ENCODE measurements at places on chromosomes 12 and 14.

GRCh38 chr14:104794631-104794992, 936 bp downstream of the AKT1 start:
- DNase-seq, result no peak

- no peak for DNase-seq
These were observed 31.8 kb upstream of the RCOR1 start for GRCh38 chr14:102560458-102561261.

- no peak for DNase-seq
These were observed 359.3 kb downstream of the ADGRD1 start for GRCh38 chr12:131312793-131313545.

GRCh38 chr12:81274637-81275529, 197.0 kb downstream of the ACSS3 start:
- no peak for DNase-seq

GRCh38 chr14:102605029-102605428, 12.6 kb downstream of the RCOR1 start:
- DNase-seq, result no peak

GRCh38 chr12:95321516-95322246, 104.1 kb downstream of the VEZT start:
- DNase-seq, result no peak

- no peak for DNase-seq
These were observed 21.5 kb upstream of the PTPRQ start for GRCh38 chr12:80422550-80422949.

DNA sequence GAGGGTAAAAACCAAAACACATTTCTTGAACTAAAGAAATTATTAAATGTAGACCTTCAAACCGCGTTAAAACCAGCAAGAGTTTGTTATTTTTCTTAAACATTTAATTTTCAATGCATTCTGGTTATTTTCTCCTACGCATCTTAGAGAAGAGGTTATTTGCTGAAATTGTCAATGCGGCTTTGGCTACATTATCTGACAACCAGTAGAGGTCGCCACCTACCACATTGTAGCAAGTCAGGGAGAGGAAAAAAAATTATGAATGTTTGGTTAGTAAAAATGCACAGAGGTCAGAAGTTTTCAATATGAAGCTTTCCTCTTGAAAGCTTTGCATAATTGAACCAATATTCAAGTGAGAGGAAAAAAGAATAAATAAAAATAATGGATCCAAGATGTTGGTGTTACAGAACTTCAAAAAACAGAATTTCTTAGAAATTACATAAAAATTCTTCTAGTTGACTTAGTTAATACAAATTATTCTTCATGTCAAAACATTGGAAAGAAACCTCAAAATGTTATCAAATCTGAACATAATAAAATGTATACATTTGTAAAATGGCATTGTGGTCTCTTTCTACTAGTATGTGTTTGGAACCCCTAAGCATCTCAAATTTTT, 159.4 kb upstream of the TMTC2 start:
- no peak for DNase-seq

GRCh38 chr14:42947991-42948390, 1341.3 kb downstream of the LRFN5 start:
- no peak for DNase-seq

GRCh38 chr12:20599757-20600156, 95.4 kb upstream of the SLCO1C1 start:
- DNase-seq, result no peak

- no peak for DNase-seq
These were observed 23.6 kb downstream of the IRF2BPL start for GRCh38 chr14:77004711-77005460.

GRCh38 chr12:122235741-122236140, 9.9 kb upstream of the DIABLO start:
- DNase-seq, result no peak

GRCh38 chr14:73745571-73746519, 31.7 kb upstream of the PNMA1 start:
- DNase-seq, result no peak

GRCh38 chr12:46219877-46220655, 48.8 kb downstream of the SLC38A1 start:
- DNase-seq, result peak; percentile 71

GRCh38 chr14:92590176-92590575, 76.6 kb downstream of the RIN3 start:
- DNase-seq, result no peak

- DNase-seq, result no peak
These were observed 126.9 kb upstream of the RAP1B start for GRCh38 chr12:68483592-68484383.

- DNase-seq, result no peak
These were observed 123.1 kb downstream of the PIWIL1 start for GRCh38 chr12:130460611-130461446.

DNA sequence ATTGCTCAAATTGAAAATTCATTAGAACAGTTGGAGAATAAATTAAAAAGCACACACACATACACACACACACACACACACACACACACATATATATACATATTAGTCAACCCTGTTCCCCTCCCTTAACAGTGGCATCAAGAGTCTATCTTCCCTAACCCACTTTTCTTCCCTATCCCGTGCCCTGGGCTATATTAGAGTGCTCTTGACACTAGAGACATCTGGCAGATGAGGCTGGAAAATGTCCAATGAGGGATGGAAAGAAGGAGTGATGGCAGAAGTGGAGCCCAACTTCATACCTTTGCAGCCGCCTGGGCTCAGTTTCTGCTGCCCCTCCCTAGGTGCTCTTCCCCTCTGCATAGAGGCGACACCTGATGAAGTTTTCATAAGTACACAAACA, 172.4 kb upstream of the NUDT4 start:
- DNase-seq, result no peak

GRCh38 chr12:44582521-44582920, 293.6 kb downstream of the NELL2 start:
- no peak for DNase-seq

Measured in activated T-helper 1 cell treated with Interleukin-2 at 50 U/mL for 16 hours (primary cell).